CD8-positive, alpha-beta T cell (primary cell): ENCODE measurements at places on chromosomes 5 and 9. TPM values are rescaled to one million over a fixed set of nuclear protein-coding genes. Genes with fewer than 3 reads are reported as not detected.

DNA sequence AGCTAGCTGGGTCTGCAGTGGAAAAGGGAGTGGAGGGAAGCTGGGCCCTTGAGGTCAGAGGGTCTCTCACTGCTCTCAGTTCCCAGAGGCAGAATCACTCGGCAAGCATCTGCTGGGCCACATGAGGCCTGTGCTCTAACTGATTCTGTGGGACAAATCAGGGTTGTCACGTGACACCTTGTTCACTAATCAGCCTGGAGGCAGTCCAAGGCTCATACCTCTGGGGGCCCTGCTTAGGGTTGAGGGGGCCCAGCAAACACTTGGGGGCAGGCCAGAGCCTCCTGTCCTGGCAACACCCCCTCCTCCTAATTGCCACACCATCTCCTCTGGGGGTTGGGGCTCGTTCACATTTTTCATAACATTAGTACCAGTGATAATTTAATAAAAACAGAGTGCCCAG lies 9.1 kb upstream of the DPM2 start:
- DNase-seq = no peak

Gene IL7R
- 310 TPM for total RNA-seq

Gene BAAT
- not detected for total RNA-seq

DNA sequence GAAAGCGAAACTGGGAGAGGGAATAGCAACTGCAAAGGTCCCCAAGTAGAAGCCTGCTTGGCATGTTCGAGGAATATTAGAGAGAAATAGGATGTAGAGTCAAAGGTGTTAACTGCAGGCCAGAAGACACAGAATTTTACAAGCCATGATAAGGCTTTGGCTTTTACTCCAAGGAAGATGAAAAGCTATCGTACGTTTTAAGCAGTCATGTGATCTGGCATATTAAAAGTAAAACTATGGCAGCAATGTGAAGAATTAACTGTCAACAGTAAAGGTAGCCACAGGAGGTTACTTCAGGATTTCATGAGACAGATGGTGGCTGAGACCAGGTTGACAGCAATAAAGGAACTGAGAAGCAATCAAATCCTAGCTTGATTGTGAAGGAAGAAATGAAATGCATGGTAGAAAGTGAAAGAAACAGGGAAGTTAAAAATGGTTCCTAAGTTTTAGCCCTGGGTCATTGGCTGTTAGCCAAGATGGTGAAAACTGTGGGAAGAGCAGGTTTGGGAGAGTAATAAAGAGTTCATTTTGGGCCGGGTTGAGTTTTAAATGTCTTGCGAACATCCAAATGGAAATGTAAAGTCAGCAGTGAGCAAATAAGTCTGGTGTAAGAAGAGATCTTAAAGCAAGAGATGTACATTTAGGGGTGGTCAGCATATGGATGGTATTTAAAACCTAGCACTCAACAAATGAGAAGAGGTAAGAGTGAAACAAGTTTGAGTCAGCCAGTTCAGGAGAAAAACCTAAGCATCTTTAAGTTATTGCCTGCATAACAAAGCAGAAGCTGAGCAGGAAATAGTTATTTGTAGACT lies 20.3 kb upstream of the TTC33 start:
- DNase-seq = no peak

Gene BNC2
- total RNA-seq = 0.14 TPM

DNA sequence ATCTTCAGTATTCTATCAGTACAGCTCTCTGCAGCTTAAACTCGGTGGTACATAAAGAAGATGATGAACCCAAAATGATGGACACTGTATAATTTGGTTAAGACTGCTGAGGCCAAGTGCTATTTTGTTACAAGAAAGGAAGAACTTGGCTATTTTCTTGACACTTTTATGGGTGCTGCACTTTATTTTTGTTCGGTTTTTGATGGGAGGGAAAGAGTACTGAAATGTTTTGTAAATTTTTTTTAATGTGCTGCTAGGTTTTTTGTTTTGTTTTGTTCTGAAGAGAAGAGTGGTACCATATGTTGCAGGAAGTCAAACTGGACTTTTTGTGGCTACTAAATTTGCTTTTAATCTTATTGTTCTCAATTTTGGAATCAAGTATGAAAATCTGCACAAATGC lies 26.7 kb downstream of the CDC37L1 start:
- DNase-seq = no peak

GRCh38 chr9:133147412-133148198 lies 16.1 kb downstream of the GBGT1 start:
- peak; percentile 82 for DNase-seq

DNA sequence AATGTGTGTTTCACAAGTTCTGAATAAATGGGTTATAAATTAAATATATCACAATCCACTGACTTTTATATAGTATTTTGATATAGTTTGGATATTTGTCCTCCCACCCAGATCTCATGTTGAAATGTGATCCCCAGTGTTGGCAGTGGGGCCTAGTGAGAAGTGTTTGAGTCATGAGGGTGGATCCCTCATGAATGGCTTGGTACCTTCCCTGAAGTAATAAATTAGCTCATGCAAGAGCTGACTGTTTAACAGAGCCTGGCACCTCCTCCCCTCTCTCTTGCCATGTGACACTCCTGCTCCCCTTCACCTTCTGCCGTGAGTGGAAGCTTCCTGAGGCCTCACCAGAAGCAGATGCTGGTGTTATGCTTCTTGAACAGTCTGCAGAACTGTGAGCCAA lies 127.9 kb upstream of the PALM2AKAP2 start:
- no peak for DNase-seq

DNA sequence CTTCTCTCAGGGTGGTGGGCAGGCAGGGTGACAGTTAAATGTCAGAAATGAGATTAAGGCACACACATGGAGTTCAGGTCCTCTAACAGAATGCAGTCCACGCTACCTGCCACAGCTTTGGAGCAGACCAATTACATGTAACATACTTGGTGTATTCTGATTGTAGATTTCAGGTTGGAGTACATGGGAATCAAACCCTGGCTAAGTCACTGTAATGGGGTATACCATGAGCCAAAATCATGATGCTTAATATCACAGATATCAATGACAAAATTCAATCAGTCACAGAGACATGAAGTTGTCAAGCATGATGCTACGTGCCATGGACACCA lies 48.9 kb downstream of the MEF2C start:
- DNase-seq = no peak

- no peak for DNase-seq
Observed at GRCh38 chr5:150487199-150488061, 20.5 kb upstream of the NDST1 start.

Gene ALDOB
- not detected for total RNA-seq

DNA sequence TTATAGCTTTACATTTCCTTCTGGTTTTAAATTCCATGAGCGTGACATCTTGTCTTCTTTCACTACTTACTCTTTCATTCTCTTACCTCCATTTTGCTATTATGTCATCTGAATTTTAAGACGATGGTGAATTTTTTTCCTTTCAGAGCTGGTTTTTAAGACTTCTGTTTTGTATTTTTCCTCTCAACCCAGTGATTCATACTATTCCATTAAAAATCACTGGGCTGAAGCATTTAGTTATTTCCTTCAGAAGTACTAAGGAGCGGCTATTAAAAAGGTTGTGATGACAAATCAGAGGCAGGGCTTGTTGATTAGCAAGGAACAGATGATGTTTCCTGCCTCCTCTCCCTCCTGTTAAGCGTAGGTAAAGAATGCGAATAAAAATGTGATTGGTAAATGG lies 16.5 kb downstream of the AGXT2 start:
- DNase-seq = no peak

- no peak for DNase-seq
Observed at GRCh38 chr5:673831-674629, 19.1 kb downstream of the TPPP start.

DNA sequence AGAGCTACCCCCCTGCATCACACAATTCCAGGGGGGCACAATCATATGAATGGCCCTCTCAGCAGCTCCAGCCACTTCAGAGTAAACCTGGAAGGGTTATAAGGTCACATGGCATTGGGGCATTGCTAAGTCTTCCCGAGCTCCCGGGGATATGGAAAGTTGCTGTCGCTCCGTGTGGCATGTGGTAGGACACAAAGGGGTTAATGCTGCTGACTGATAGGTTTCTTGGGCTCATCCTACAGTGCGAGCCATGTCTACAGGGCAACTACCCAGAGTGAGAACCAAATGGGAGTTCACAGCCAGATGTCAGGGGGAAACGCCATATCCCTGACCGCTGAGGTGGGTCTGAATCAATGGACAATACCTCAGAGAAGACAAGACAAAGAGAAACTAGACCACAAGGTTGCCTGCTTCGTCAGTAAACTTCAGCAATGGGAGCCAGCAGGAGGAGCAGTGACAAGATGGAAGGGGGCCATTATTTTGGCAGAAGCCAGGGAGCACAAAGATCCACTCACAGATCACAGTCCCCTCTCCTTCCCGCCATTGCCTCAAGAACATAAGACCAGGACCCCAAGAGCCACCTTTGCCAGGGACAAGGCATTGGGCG lies 52.4 kb upstream of the SHISAL2B start:
- DNase-seq = no peak

- DNase-seq = no peak
Observed at GRCh38 chr5:3300726-3301125, 294.9 kb upstream of the IRX1 start.

DNA sequence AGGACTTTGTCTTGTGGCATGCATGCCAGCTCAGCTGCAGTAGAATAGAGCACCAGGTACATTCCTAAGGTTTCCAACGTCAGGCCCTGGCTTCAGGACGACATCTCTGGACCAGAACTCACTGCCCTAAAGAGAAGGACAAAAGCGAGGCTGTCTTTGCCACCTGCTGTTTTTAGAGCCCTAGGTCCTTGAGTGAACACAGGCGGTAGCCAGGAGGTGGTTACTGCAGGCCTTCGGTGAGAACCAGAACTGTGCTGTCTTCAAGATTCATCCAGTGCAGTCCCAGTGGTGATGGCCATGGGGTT lies 288.9 kb upstream of the CDH18 start:
- no peak for DNase-seq

DNA sequence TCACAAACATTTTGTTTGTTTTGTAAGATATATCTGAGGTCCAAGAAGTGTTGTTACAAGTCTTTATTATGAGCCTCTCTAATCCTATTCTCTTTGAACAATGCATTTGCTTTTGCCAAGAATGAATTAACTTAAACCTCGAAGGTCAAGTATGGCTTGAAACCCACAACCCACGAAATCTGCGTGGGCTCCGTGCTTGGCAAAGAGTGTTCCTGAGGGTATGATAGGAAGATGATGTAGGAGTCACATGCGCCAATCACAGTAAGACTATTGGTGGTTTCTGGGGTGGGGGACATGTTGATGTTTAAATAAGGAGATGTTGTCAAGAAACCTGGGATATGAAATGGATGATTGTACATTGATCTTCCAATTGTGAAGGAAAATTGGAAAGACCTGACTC lies 330.8 kb upstream of the RFX3 start:
- DNase-seq = no peak

DNA sequence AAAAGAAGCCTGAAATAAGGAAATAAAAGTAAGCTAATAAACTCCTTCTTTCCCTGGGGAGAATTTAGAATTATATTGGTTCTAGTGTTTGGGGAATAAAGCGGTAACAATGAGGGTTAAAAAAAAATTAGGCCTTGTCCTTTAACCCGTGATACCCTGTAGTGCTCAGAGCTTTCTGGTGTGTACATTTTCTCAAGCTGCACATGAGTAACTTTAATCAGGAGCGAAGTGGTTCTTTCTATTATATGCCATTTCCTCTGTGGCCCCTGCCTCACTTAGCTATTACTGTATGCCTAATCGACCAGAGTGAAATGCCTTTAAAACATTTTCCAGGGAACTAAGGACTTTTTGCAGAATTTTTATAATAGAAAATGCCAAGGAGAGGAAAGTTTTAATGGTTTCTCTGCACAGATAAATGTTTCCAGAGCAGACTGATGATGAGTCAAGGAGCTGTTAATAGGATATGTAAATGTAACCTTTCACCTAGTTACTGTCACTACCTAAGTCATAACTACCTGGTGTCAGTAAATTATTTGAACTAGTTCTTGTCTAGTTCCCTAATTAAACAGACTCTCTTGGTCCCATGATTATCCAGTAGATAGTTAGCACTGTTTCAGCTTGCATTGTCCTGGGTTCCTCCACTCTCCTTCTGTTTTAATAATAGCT lies 7.6 kb downstream of the PAM start:
- DNase-seq = no peak

Gene PCDHA4
- total RNA-seq = not detected

DNA sequence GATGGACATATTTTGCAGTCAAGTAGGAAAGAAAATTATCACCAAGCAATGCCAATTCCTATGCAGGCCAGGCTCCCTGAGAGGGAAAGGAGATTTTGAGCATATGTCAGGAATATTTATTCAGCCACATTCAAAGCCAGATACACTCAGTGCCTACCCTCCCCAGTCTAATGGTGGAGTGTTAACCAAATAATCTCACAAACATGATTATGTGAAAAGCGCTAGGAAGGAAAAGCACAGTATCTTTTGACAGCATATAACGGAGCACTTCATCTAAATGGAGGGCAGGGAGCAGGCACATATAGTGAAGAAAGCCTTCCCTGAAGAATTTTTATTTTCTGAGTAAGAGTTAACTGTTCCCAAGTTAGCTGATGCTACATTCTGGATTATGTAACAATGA lies 80.3 kb upstream of the SLC30A5 start:
- no peak for DNase-seq

Gene KDM4C
- 54.6 TPM for total RNA-seq

Gene STKLD1
- total RNA-seq = 0.92 TPM

Gene SOWAHA
- total RNA-seq = not detected

Gene PSMD5
- total RNA-seq = 58.2 TPM

- no peak for DNase-seq
Observed at GRCh38 chr5:9947944-9948343, 301.7 kb downstream of the ATPSCKMT start.

GRCh38 chr5:50301756-50302155 lies 139.3 kb downstream of the EMB start:
- DNase-seq = no peak

GRCh38 chr9:38380872-38381534 lies 11.5 kb upstream of the ALDH1B1 start:
- DNase-seq = no peak

- DNase-seq = no peak
Observed at GRCh38 chr5:89055695-89056085, 172.7 kb upstream of the MEF2C start.

GRCh38 chr5:18333841-18334240 lies 699.6 kb downstream of the TAF11L14 start:
- no peak for DNase-seq

GRCh38 chr9:125519734-125520133 lies 187.3 kb downstream of the MAPKAP1 start:
- DNase-seq = no peak
